Kasumi-1 (cell line): ENCODE measurements at places on chromosomes 3 and 15.

DNA sequence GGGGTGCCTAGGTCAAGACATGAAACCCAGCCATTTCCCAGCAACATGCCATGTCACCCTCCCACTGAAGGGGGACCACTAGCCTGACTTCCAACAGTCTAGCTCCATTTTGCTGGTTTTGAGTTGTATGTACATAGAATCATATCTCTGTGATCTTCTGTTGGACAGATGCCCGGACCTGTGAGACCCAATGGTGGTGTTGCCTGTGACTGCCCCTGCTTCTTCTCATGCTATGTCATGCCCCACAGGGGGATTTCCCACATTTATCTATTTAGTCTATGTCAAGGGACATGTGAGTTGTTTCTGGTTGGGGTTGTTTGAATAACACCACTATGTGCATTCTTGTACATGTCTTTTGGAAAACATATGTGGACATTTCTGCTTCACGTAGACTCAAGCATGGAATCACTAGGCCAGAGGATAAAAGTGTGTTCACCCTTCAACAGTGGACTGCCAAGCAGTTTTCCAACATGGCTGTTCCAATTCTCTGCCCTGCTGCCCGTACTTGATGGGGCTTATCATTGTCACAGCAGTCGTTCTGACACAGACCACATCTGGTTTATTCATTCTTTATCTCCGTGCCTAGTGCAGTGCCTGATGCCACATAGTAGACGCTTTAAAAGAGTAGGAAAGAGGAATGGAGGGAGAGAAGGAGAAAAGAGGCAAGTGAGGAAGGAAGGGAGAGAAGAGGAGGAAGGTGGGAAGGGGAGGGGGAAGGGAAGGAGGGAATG lies 114.4 kb downstream of the TPRA1 start:
- no peak for DNase-seq

GRCh38 chr15:29615791-29616190 lies 206.5 kb downstream of the TJP1 start:
- DNase-seq, result no peak

GRCh38 chr3:127853681-127854080 lies 31.4 kb upstream of the MGLL start:
- DNase-seq, result no peak

DNA sequence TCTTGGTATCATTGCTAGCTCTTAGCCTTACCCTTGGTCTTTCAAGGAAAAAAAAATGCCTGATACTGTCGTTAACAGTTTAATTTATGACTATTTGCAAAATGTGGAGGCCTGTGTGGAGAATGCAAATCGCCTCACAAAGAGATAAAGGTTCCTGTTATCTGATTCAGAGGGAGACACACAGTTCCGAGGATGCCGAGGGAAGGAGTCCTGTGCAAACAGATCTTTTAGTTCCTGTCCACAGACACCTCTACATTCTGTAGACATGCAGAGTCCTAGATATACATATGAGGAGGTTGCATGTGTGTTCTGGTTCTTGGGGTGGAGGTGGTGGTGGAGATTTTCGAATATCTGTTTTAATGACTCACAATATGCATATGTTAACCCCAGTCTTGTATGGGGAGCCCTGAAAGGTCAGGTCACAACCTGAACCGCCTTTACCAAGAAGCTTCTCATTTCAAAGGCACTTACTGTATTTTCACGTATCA lies 5.7 kb downstream of the NR2F2 start:
- DNase-seq, result no peak

DNA sequence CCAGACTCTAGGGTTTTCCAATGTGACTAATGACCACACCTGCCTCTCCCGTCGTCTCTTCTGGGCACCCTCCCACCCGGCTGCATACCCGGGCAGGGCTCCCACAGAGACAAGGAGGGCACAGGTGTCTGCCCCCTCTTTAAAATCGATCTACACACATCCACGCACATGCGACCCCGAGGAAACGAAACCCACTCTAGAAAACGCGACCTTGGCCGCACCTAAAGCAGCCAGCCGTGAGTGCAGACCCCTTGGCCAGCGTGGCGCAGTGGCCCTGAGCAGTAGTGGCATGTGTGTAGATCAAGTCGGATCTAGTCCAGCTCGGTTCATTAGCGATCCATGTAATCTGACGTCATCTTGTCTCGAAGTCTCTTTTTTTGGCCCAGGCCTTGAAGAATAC lies 151.8 kb downstream of the NSMCE3 start:
- no peak for DNase-seq

GRCh38 chr3:84275532-84275931 lies 683.3 kb upstream of the CADM2 start:
- no peak for DNase-seq

DNA sequence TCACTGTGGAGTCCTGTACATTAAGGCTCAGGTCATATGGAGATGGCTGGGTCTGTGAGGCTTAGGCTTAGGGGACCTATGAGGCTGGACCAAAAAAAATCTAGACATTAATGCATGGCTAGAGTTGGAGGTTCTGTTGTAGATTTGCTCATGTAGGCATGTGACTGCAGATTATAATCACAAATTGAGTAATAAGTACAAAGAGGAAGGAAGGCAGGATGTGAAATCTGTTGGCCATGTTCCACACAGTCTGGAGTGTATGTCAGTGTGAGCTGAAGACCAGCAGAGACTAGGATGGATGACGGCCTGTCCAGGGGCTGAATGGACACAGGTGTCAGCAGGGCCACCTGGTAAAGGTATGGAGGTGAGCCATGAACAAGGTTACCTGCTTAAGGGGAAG lies at the start of gene ST3GAL6:
Gene ST3GAL6 (plus strand): TSS at position 265 of the 400 bp plus-strand sequence. CDS start 5,101 bp downstream, outside the sequence.
- DNase-seq, result peak; percentile 92

DNA sequence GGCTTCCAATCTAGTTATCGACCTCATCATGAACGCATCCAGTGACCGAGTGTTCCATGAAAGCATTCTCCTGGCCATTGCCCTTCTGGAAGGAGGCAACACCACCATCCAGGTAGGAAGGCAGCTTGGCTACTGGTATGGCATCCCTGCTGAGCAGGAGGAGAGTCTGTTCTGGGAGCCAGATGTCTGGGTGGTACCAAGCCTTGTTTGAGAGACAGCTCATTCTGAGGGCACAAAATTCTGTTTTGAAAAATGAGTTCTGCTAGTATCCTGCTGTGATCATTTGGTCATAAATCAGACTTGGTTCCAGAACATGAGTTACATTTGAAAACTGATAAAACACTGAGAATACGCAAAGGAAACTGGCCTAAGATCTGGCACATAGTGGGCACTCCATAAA lies 242.1 kb downstream of the ITPR1 start:
- DNase-seq, result no peak

DNA sequence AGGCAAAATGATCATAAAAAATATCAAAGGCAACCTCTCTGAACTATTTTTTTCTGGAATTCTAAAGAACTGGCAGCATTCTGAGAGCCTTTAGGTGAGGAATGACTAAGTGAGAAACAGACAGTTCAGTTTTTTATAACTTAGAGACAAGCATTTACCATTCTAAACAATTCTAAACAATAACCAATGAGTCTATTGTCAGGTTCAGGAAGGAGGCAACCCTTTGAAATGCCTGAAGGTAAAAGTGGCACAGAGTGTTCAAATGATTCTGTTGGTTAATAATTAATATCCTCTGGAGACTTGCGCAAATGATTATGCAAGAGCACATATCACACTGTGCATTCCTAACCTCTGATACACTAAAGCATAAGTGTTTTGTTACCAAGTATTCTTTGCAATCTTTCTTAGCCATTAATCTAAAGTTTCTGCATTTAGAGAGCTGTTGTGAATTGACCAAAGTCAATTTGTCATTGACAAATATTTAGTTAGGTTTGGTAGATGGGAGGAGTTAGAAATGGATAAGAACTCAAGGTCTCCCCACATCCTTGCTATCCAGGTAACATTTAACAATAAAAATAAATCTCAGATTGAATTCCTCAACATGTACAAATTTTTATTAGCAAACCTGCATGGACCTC lies 9.2 kb upstream of the TGFBR2 start:
- no peak for DNase-seq

- no peak for DNase-seq
These were observed 9.7 kb downstream of the SCAMP2 start for GRCh38 chr15:74863239-74864056.

DNA sequence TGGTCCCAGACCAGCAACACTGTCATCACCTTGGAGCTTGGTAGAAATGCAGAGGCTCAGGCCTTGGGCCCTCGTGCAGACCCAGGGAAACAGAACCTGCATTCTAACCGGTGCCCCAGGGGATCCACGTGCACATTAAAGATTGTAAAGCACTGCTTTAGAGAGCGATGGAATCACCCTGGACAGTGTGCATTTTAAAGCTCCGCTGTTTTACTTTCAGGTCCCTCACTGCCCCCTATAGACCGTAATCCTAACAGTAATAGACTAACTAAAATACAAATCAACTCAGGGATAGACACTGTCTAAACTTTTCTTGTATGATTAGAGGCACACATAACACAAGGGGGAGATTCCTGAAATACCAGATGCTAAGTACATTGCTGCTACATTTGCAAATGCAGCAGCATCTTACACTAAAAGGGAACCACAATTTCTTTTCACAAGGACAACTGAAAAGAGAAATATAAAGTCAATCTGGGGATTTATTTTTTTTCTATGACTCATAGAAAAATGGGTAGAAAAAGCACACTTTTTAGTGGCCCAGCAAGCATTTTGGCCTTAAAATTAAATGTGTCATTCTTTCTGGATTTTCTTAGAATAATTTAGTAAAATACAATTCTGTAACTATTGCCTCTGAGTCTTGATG lies 10.5 kb upstream of the SH3GL3 start:
- DNase-seq, result peak; percentile 52

DNA sequence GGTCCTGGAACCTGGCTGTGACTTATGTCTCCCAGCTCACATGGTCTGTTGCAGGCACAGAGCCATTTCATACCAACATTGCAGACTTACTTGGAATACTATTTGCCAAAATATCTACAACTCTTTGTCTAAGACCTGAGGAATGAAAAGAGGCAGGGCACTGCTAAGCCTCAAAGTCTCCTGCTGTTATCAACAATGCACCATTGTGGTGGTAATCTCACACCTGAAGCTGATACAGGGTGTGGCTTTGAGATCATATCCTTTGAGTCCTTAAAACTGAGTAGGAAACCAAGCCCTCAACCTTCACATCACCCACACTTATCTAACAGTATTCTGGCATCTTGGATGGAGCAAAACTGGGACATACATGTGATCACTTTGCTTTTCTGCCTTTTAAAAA lies 782.0 kb downstream of the EPHA3 start:
- DNase-seq, result no peak

- no peak for DNase-seq
These were observed 356.6 kb upstream of the UBE2E2 start for GRCh38 chr3:22846566-22846965.

DNA sequence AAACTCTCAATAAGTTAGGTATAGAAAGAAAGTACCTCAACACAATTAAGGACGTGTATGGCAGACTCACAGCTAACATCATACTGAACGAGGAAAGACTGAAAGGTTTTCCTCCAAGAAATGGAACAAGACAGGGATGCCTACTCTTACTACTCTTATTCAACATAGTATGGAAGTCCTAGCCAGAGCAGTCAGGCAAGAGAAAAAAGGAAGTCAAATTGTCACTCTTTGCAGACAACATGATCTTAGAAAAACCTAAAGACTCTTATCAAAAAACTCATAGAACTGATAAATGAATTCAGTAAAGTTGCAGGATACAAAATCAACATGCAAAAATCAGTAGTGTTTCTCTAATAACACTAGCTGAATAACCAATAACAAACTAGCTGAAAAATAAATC lies 96.0 kb downstream of the C3orf70 start:
- peak; percentile 24 for DNase-seq

- DNase-seq, result no peak
These were observed 36.4 kb upstream of the COPB2 start for GRCh38 chr3:139425745-139426400.

DNA sequence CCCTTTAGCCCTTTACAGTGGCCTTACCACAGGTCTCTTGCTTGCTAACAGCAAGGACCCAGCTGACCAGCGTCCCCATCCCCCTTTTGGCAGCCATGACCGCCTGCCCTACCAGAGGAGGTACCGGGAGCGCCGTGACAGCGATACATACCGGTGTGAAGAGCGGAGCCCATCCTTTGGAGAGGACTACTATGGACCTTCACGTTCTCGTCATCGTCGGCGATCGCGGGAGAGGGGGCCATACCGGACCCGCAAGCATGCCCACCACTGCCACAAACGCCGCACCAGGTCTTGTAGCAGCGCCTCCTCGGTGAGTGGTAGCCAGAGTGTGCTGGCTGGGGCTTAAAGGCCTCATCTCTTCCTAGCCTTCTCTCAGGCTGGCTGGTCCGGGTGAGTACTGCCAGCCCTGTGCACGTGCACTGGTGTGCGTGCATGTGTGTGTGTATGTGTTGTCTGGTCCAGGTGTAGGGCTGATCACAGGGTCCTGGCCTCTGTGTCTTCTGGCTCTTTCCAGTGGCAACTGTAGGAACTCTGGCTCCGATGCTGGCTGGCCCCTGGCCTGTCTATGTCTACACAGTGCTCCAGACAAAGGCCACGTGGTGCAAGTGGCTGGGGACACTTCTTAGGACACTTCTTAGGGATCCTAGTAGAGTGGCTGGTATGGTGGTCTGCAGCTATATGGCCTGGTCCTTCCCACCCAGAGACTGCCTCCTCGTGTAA lies 4.4 kb downstream of the CLK3 start:
- DNase-seq, result no peak

- no peak for DNase-seq
These were observed 139.1 kb downstream of the SRGAP3 start for GRCh38 chr3:9110316-9110715.
